ENCODE measurements at places on chromosomes 12 and 14.

- DNase-seq, result no peak
These were observed 480.7 kb upstream of the RGS6 start for GRCh38 chr14:71451501-71451900.

- no peak for DNase-seq
These were observed 211.4 kb upstream of the TMEM132C start for GRCh38 chr12:128055567-128055966.

DNA sequence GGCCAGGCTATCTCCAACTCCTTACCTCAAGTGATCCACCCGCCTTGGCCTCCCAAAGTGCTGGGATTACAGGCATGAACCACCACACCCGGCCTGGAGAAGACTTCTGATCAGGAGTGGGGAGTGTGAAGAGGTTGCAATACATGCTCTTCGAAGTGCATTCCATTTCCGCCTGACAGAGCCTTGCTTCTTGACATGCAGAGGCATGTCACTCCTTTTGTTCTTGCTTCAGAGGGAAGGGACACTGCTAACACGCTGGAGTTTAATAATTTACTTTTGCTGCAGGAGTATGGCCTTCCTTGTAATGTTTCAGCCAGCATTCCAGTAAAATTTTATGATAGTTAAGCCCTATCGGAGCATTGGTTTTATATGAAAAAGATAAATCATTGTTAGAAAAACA lies 74.9 kb downstream of the SLC25A47 start:
- no peak for DNase-seq

- DNase-seq, result no peak
These were observed 117.2 kb downstream of the CALM1 start for GRCh38 chr14:90514015-90514398.

GRCh38 chr12:33488036-33488435 lies 48.4 kb upstream of the SYT10 start:
- no peak for DNase-seq

DNA sequence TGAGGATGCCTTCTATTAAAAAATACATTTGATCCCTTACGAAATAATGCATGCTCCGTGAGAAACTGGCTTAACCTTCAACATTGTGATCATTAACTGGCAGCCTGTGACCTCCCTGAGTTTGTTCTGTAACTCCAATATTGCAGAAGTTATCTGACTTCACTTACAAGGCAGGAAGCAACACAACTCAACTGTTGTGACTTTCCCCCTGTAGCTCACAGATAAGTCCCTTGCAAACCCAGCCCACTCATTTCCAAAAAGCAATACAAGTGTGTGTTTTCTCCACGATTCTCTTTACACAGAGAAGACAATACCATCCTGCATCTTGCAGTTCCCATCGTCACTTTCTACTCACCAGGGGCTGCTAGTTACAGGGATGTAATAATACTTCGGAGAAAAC lies 304.7 kb upstream of the TMEM132C start:
- DNase-seq, result no peak

- DNase-seq, result no peak
These were observed 80.1 kb downstream of the IRF2BPL start for GRCh38 chr14:76948213-76948947.

- no peak for DNase-seq
These were observed 60.2 kb upstream of the ATP2B1 start for GRCh38 chr12:89768586-89769482.

DNA sequence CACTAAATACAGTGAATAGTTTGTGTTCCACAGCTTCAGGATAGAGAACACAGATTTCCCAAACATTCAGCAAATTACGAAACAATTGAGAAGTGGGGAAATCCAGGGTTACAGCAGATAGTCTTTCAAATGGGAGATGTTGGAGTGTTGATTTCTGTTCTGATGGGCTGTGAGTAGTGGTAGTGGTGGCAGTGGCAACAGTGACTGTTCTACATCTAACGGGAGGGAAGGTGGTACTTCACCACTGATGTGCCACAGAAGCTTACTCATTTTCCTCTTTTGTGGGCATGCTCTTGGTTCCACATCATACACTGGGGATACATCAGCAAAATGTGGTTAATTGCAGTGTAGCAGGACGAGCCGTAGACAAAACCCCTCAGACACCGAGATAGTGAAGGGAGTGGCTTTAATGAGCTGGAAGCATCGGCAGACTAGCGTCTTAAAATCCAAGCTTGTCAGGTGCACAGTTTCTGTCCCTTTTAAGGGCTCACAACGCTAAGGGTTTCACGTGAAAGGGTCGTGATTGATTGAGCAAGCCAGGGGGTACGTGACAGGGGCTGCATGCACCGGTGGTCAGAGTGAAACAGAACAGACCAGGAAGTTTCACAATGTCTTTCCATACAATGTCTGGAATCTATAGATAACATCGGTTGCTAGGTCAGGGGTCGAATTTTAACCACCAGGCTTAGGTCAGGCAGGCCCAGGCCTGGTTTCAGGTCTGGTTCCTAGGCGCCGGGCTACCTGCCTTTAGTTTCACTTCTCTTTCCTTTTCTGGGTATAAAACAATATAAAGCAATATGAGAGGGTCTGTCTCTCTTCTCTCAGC lies 330.6 kb upstream of the FBXO33 start:
- DNase-seq, result peak; percentile 3

- DNase-seq, result no peak
These were observed 275.9 kb downstream of the TMEM132C start for GRCh38 chr12:128542844-128543243.

- no peak for DNase-seq
These were observed 14.1 kb downstream of the CMKLR1 start for GRCh38 chr12:108325018-108325358.

DNA sequence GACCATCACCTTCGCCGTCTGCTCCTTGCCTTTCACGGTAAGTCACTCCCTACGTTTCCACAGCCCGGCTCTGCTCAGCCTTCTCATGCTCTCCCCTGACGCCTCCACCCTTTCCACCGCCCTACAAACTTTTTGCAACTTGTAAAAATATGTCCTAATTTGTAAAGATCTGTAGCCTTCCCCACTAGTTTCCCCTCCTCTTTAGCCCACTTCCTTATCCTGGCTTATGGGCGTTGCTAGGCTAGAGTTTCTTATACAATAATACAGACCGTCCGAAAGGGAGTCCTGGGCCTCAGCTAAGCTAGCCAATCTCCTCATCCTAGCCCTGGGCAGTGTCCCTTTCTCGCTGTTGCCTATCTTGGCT lies 1.2 kb downstream of the PTGER2 start:
- DNase-seq, result no peak

- DNase-seq, result no peak
These were observed 36.5 kb downstream of the ELK3 start for GRCh38 chr12:96230646-96231045.

- peak; percentile 41 for DNase-seq
These were observed 547 bp upstream of the PYGL start for GRCh38 chr14:50944647-50945413.

- no peak for DNase-seq
These were observed 194.1 kb downstream of the MON2 start for GRCh38 chr12:62660756-62661155.

Measured in HuH-7.5 (cell line).